ENCODE measurements at places on chromosomes 1 and 21.

GRCh38 chr1:169604781-169605560 lies 18.7 kb upstream of the F5 start:
- DNase-seq, result peak; percentile 80

DNA sequence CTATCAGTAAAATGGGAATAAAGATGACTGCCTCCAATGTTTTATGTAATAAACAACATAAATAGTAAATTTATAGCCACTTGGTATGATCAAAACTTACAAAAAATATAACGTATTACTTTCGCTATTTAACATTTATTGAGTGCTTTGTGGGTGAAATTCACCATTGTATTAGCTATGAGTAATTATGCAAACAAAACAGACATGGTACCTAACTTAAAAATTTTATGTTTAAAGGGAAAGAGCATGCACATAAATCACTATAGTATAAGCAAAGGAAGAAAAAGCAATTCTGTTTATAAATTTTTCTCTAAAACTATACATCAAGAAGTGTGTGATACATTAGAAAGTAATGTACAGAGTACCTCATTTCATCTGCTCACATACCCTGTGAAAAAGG lies 1046.2 kb downstream of the NCAM2 start:
- DNase-seq, result no peak

- DNase-seq, result no peak
These were observed 45.7 kb downstream of the ATP2B4 start for GRCh38 chr1:203672346-203672745.

- no peak for DNase-seq
These were observed 13.2 kb downstream of the RHOU start for GRCh38 chr1:228748431-228748830.

DNA sequence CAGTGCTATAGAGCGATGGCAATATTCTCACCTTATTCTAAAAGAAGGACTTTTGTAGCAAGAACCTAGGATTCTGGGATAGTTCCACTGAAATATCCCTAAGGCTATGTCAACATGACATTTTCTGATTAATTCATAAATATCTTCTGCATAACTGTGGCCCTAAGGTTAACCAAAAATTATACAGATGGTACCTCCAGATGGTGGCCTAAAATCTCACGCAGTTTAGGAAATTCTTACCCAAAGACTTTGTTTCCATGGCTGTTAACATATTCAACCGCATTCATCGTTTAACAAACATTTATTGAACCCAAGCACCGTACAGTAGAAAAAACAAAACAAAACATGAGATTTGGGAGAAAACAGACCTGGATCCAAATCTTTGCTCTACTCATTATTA lies 19.1 kb downstream of the NID1 start:
- DNase-seq, result no peak

GRCh38 chr1:162835157-162835899 lies 25.6 kb downstream of the CCDC190 start:
- DNase-seq, result no peak

DNA sequence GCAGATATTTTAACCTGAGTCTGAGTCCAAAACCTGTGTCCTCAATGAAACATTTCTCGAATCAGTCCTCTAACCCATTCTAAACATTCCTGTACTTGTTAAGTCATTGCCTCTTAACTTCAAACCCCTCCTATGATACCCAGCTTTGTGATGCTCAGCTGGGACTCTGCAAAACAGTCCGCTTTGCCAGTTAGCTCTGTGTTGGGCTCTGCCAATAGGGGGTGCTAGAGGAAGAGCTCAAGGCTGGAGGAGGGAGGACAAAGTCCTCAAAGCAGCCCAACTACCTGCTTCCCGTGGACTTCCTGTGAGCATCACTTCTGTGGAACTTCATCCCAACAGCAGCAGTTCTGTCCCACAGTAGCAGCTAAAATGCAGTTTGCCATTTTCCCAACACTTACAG lies 38.1 kb upstream of the SYT14 start:
- no peak for DNase-seq

DNA sequence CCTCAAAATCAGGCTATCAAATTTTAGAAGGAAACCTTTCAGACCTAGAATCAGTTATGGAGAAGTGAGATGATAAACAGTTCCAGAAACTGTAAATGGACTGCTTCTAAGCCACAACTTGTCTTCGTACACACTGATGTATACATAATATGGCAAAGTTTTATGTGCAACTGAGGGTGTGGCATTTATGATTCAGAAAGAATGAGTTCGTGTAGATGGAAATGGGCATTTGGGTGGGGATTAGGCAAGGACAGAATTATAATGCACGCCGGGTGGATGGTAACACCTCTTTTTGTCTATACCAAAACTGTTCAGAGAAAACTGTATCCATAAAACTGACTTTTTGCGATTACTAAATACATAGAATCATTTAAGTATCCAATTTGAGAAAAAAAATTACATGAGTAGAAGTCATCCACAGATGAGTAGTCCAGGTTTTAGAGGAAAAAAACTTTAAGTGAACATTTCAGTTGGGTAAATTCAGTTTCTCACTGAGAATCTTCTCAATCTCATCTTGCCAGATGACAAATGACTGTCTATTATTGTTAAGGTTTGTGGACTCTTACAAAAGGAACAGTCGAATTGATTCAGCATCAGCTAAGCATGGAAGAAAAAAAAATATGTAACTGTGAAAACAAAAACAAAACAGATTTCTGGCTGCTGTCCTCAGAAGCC lies 22.5 kb downstream of the ERRFI1 start:
- no peak for DNase-seq

DNA sequence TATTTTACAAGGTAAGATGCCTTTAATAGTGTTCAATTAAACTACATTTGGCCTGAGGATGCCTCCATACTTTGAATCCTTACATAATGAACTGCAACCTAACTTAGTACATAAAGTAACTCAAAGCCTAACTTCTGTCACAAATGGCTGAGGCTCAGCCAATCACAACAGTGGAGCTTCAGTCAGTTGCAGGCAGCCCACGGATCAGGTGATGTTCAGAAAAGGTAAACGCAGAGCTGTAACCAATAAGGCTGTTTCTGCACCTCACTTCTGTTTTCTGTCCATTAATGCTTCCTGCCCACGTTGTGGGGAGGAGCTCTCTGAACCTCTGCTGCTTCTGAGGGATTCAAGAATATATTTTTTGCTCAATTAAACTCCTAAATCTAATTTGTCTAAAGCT lies 94.8 kb upstream of the KIAA0040 start:
- no peak for DNase-seq

DNA sequence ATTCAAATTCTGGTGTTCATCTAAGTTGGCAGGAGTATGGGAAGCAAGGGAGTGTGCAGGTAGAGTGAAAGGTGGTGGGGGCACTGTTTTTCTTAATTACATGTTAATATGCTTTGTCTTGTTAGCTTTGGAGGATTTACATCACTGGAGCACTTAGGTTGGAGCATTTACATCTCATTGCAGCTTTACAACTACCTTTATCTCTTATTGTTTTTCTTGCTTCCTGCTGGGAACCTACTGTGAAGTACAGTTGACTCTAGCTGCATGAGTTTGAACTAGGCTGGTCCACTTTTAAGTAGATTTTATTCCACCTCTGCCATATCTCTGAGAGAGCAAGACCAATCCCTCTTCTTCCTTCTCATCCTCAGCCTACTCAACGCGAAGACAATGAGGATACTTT lies 554.8 kb upstream of the B3GALT2 start:
- DNase-seq, result no peak

DNA sequence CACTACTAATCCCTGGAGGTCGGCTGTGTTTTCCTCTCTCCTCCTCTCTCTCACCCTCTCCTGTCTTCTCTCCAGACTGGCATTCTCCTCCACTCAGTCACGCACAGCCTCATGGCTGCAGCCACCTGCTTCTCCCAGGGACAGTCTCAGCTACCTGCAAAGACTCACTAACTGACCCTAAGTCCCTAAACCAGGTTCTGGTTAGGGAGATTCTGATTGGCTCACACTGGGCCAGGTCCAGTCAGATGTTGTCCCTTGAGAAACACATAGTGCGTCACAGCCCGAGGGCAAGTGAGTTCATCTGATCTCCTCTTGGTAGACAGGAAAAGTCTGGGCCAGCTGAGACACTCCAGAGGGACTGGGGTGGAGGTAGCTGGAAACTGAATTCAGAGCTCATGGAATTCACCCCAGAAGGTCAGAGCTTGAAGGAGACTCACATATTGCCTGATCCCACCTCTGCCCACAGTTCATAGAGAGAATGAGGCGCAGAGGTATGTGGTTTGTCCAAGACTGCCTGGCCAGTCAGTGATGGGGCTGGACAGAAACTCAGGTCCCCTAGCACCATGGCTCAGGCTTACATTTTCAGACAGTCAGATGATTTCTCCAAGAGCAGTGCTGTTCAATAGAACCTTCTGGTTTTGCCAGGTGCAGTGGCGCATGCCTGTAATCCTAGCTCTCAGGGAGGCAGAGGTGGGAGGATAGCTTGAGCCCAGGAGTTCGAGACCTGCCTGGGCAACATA lies 40.4 kb upstream of the RPL11 start:
- DNase-seq, result no peak

DNA sequence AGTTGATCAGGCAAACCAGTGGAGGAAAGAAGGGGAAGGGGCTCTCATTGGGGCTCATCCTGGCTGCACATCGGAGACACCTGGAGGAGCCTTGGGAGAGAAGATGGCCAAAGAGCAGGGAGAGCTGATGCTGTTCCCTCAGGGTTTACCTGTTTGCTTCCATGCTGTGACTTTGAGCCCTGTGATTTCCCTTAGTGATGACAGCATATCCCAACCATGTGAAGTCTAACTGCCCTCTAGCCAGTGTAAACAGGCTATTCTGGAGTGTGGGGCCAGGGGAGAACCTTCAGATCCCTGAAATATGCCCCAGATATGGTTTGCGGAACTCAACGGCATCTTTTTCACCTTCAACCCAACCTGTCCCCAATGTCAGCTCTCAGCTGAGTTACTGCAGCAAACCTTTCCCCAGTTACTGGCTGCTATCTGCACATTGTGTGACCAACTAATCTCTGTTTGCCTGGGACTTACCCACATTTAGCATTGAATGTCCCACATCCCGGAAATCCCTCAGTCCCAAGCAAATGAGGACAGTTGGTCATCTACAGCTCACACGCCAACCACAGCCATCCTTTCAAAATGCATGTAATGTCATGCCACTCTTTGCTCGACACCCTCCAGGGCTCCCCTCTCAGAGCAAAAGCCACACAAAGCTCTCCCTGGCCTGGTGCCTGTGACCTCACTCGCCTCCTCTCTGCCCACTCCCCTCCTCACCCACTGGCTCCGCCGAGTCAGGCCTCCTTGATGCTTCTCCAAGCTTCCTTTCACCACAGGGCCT lies 242.3 kb downstream of the KCNJ6 start:
- DNase-seq, result no peak

- DNase-seq, result no peak
These were observed 49.6 kb upstream of the KDM4A start for GRCh38 chr1:43600033-43601020.

DNA sequence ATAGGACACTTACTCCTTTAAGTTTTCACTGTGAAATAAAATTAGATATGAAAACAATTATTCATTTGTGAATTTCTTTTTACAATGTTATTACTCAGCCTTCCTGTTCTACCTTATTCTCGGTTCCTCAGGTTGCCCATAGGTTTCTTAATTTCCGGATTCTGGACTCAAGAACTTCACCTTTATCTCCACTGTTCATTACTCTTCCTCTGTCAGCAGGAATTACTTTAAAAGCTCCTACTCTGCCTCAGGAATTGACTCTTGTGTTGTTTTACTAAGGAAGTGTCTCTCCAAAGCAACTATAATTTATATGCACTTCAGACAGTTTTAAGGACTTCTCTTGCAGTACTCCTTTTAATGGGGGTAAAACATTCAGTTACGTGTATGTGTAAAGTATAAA lies 123.8 kb downstream of the OSBPL9 start:
- no peak for DNase-seq

DNA sequence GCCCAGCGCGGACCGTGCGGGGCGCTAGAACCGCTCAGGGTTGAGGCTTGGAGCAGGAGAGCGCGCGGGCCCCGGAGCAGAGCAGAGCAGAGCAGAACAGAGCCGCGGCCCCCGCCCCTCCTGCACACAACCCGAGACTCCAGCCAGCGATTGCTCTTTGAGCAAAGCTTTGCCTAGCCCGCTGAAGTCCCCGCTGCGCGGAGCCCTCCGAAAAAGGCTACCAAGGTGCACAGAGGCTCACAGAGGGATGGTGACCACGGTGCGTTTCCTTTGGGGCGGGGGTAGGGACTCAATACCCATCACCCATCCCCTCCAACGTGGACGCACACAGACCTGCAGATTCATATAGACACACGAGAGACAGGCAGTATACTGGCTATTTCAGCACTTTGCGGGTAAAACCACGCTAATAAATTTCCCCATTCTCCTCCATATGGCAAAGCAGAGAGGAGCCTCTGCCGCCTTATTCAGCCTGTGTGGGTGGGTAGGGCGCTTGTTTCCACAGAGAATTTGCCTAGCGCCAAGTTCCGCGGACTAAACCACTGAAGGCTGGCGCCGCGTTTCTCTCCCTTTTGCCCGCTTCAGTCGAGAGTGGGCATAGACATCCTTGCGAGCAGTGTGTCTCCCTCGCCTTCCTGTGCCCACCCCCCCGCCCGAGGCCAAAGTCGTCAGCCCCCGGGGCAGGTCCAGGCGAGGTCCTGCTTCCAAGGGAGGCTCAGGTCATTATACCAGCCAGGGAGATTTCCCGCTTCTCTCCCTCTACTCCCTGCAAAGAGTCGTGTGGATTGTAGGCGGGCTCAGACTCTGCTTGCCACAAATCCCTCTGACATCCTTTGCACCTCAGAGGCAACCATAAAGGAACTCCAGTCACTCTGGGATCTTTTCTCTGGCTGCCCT lies 8.5 kb downstream of the HLX start:
- no peak for DNase-seq

DNA sequence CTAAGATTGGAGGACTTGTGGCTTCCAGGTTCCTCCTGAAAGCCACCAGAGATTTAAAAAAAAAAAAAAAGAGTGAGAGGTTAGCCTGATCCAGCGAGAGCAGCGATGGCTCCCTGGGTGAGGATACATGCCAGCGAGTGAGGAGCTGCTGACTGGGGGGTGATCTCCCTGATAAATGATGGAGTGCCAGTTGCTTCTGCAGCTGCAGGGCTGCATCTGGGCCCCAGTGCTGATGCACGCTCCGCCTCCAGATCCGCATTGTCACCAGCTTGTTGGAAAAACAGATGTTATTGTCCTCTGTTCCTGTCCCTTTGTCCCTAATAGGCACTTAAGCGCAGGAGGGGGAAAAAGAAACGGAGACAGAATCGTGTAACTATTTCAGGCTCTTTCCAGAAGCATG lies 28.6 kb downstream of the UBIAD1 start:
- DNase-seq, result no peak

DNA sequence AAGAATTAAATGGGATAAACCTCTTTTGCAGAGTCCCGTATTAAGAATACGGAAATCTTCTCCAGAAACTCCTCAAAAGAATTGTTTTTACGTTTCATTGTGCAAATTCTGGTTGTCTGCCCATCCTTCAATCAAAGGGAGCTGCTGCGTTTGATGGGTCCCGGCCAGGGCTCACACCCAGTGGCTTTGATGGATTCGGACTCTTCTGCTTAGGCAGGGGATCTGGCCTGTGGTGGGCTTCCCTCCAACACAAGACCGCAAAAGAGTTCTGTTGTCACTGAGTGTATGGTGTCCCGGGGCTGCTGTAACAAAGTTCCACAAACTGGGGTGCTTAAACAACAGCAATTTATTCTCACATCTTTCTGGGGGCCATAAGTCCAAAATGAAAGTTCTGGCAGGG lies 402.0 kb downstream of the PCP4 start:
- DNase-seq, result no peak

- DNase-seq, result no peak
These were observed 11.5 kb downstream of the TRIM46 start for GRCh38 chr1:155184835-155185782.

- no peak for DNase-seq
These were observed 3.2 kb upstream of the KRTAP19-8 start for GRCh38 chr21:31041295-31042079.
